GM04504 (cell line): ENCODE measurements at places on chromosomes 11 and 22.

GRCh38 chr11:16299390-16299789 is 57.0 kb downstream of the SOX6 start:
- no peak for DNase-seq

DNA sequence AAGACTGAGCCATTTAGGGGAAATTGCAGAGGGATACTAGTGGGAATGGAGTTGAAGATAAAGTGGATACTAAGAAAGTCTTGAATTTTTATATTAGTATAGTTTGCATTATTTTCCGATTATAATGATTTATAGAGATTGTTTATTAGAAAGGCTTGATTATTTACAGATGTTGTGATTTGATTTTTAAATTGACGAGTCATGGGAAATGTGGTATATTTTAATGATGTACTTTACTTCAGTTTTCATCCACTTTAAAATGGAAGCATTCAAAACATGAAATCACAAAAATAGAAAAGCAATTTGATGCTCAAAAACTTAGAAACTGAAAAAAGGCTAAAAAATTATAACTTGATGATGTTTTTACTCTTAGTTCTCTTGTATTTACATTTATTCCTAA is 21.2 kb downstream of the USP47 start:
- DNase-seq = no peak

- no peak for DNase-seq
These were observed 146.8 kb upstream of the LARGE1 start for GRCh38 chr22:34067031-34067430.

DNA sequence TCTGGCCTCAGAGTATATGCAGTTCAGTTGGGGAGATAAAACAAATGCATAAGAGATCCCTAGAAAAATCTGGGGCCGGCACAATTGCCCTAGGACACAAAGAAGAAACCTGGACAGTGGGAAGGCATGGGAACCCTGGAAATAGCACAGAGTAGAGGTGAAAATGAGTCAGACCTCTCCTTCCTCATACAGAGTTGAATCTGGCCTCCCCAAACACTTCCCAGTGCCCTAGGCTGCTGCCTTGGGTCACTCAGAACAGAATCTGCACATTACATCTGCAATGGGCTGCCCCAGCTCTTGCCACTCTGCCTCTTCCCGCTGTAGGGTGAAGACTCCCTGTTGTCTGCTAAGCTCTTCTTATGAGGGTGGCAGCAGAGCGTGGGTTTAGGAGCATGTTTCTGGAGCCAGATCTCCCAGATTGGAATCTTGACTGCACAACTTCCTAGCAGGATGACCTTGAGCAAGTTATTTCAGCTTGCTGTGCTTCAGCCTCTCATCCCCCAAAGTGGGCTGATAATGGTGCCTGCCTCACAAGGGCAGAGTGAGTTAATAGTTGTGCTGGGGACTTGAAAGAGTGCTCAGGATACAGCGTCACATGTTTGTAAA is 47.1 kb upstream of the NECTIN1 start:
- no peak for DNase-seq

- DNase-seq = no peak
These were observed 2.5 kb upstream of the INPP5J start for GRCh38 chr22:31120230-31120629.

- no peak for DNase-seq
These were observed 2.8 kb downstream of the PDGFB start for GRCh38 chr22:39241794-39242594.

- DNase-seq = peak; percentile 88
These were observed 83.1 kb downstream of the MN1 start for GRCh38 chr22:27718186-27719035.

- DNase-seq = no peak
These were observed 2.0 kb upstream of the KLHL35 start for GRCh38 chr11:75434886-75435570.

DNA sequence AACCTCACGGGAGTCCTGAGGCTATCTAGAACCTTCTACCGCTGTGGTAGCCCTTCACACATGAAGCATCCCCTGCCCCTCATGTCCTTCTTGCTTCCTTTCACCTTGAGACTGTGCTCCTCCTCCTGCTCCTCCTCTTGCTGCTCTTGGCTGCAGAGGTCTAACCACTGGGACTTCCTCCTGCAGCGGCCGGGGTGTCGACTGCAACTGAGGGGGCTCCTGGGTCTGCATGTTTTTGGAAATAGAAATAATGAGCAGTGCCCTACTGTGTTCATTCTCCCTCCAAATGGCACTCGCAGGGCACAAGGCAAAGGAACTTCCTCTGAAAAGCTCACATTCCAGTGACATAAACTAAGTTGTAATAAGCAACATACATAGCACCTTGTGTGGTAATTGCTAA is 14.8 kb downstream of the PIWIL3 start:
- no peak for DNase-seq

DNA sequence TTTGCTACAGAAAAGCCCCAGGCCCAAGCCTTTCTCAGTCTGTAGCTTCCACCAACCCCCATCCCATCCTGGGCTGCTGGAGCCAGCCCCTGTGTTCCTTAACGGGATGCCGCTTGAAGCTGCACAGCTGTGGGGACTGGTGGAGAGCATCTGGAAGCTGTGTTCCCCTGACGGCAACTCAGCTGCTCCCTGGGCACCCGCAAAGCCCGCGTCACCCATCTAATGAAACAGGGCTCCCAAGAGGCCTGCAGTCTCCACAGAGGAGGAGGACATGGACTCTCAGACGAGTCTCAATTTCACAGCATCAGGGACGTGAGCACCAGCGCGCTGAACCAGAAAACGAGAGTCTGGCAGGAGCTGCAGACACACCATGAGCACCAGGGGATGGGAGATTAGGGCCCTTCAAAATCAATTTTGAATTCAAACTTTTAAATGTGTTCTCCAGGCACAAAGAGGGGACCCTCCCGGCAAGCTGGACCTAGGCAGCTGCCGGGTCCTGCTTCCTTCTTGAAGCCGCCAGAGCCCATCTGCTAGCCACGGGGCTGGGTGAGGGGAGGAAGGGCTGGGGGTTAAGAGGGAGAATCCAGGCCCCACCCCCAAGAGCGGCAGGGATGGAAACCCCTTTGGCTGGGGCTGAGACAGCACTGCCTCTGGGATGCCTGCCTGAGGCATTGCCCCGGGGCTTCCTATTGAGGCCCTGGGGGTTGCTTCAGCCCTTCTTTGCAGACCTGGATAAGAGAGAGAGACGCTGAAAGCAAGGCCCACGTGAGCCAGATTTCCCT is 21.0 kb downstream of the LMO1 start:
- DNase-seq = no peak

GRCh38 chr11:8013833-8014232 is 26.7 kb downstream of the EIF3F start:
- DNase-seq = no peak

DNA sequence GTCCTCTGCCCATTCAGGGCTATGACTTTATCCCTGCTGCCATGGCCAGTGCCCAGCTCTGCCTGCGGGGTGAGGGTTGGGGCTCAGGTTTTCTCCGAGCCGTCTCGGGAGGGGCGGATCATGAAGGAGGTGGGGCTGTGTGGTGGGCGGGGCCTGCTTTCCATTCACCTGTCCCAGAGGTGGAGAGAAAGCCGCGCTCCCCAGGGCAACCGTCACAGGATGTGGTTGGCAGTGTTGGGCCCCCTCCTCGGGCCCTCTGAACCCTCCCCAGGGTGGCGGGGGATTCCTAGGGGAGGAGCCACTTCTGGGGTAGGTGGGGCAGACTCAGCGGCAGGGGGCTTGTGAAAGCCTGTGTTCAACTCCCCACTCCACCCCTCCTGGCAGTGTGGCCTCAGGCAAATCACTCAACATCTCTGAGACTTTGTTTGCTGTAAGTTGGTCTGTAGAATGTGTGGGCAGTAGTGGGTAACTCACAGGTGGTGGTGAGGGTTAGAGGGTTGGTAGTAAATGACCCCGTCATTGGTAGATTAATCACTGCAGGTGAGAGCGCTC is 50.3 kb downstream of the CD6 start:
- no peak for DNase-seq

GRCh38 chr11:110856996-110857812 is 145.0 kb upstream of the ARHGAP20 start:
- DNase-seq = no peak

GRCh38 chr11:102683277-102683676 is 22.3 kb downstream of the MMP27 start:
- no peak for DNase-seq

DNA sequence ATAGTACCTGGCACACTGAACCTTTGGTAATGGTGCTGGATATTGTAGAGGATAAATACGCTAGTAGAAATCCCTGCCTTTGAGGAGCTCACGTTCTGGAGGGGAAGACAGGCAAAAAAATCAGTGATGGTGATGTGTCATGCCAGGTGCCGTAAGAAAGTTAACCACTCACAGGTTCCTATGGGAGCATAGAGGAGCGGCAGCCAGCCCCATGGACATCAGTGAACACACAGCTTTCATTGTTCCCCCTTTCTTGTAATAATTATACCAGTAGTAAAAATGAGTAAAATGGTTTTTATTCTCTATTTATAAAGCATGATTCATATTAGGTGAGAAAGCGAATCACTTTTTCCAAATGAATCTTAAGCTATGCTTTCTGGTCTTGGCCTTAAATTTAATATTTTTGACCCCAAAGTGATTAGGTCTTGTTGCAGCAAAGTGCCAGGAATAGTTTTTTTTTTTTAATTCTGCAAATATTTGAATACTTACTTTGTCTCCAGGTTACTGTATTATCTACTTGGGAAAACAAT is 57.9 kb downstream of the UVRAG start:
- DNase-seq = no peak

DNA sequence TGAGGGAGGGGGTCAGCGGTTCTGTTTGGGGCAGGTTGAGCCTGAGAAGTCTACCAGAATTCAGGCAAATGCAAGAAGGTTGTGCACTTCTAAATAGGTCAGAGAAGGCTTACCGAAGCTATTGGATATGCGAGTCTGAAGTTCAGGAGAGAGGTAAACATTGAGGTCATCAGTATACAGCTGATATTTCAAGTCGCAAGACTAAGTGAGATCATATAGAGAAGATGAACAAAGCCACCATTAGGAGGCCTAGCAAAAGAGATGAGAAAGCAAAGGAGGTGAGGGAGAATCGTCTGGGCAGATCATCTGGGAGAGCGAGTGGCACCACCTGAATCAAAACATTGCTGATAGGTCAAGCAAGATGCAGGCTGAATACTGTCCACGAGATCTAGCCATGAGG is 430.6 kb downstream of the BUD13 start:
- DNase-seq = no peak

- DNase-seq = no peak
These were observed 41.7 kb downstream of the OTOG start for GRCh38 chr11:17588721-17589120.

DNA sequence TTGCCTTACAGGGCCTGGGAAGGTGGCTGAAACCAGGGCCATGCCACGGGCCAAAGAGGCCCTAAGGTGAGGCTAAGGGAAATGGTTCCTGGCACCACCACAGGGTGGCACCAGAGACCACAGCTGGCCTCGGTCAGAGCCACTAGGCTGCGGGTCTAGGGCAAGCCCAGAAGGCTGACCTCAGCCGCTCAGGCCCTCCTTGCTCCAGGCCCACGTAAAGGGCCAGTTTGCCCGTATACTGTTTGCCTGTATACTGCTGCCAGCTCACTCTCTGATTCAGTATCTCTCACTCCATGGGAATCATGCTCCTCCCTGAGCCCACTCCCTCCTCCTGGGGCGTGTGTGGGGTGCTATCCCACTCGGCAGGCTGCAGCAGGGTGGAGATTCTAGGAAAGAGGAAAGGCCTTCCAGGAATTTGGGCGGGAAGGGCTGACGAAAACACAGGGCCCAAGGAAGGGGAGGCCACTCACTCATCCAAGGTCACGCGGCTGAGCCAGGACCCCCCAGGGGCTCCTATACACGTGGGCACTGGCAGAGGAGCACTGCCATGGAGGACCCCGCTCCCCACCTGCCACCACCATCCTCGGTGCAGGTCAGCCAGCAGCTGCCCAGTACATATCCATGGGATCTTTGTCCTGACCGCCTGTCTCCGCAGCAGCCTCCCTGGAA is 62.4 kb downstream of the NECTIN1 start:
- DNase-seq = peak; percentile 25

- no peak for DNase-seq
These were observed 357.7 kb downstream of the BUD13 start for GRCh38 chr11:116415095-116415494.

DNA sequence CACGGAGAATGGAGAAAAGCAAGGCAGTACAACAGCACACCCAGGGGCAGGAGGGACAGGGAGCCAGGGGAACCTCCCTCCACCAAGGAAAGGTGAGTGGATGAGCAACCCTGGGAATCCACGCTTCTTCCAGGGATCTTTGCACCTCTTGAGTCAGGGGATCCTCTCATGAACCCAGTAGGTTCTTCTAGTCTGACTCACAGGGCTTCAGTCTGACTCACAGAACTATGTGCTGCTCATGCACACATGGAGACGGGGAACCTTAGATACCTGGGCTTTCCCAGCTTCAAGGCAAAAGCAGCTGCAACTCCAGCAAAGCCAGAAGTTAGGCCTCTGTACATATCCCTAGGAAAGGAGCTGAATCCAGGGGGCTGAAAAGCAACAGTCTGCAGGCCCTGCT is 1021.4 kb upstream of the TENM4 start:
- DNase-seq = no peak

GRCh38 chr11:101949680-101950220 is 33.4 kb upstream of the ANGPTL5 start:
- DNase-seq = no peak

- no peak for DNase-seq
These were observed 7.8 kb downstream of the DNAJB13 start for GRCh38 chr11:73958521-73959141.

DNA sequence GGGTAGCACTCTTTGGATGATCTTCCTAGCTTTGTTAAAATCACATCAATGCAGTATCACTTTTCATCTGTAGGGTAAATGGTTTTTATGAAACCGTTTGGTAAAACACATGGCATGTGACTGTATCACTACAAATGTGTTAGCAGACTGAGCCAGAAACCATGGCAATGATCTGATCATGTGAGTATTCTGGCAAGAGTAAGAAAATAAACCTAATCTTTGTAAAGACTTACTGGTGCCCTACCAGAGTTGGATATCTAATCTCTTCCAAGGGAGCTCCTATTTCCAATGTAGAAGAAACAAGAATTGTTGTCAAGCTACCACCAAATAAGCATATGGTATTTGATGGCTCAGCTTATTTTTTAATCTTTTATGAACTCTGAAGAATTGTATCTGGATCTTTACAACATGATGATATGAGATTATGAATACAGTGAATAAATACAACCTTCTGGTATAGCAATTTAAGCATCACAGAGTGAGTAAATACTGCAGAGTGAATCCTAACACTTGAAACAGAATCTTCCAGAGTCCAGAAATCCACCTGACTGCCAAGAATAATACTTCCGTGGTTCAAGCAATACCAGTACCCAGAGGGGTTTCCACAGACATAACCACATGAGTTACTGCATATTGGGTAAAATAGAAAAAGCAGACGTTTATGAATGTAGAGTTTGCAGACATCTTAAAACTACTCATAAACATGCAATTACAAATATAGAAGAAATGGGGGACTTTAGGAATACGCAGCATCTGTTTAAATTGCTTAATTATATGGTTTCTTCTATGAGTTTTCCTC is 238.8 kb downstream of the TTC28 start:
- peak; percentile 39 for DNase-seq

GRCh38 chr11:17036666-17037658 is 22.7 kb upstream of the PLEKHA7 start:
- no peak for DNase-seq

- DNase-seq = no peak
These were observed 109.8 kb downstream of the ATXN10 start for GRCh38 chr22:45781459-45781858.

GRCh38 chr11:111225881-111226280 is 19.6 kb upstream of the POU2AF2 start:
- DNase-seq = no peak

- DNase-seq = no peak
These were observed at the start of gene ROBO3 for GRCh38 chr11:124865181-124865901. TSS of gene ROBO3 (plus strand) at chr11:124865432. CDS start at chr11:124865578, 146 bp downstream.

- DNase-seq = no peak
These were observed 58.4 kb downstream of the NTM start for GRCh38 chr11:131428853-131429252.

- DNase-seq = no peak
These were observed 2.6 kb downstream of the CD44 start for GRCh38 chr11:35141571-35141971.
